ENCODE measurements at places on chromosomes 1 and 21.

DNA sequence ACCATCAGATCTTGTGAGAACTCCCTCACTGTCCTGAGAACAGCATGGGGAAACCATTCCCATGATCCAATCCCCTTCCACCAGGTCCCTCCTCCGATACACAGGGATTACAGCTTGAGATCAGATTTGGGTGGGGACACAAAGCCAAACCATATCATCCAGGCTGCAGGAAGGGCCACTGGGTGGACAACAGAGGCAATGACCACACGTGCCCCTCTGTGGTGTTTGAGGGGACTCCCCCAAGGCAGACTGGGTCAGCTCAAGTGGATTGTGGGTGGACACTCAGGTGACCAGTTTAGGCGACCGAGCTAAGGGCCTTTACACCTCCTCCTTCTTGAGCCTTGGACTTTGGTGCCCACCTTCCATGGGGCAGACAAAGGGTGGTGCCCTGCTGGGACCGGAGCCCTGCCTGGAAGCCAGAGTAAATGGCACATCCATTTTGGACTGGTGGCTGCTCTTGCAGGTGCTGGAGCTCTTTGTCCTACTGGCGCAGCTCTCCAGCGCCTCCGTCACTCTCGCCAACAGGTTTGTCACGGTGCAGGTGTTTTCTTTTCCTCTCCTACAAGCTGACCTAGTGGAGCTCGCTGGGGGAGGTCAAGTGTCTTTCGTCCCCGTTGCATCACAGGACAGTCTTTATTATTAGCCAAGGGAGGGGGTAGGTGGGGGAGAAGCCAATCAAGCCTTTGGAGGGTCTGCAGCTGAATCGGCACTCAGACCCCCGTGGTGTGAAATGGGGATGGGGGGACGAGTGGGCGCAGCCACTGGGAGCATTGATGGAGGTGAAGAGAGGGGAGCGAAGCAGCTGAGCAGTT lies 37.6 kb downstream of the CRYAA start:
- no peak for DNase-seq

- DNase-seq, result no peak
These were observed 217.6 kb downstream of the GREM2 start for GRCh38 chr1:240394353-240394752.

- no peak for DNase-seq
These were observed 22.3 kb upstream of the TTF2 start for GRCh38 chr1:117037802-117038201.

- DNase-seq, result no peak
These were observed 663.2 kb downstream of the ADGRL2 start for GRCh38 chr1:82463951-82464350.

GRCh38 chr1:24970399-24970753 lies 40.3 kb upstream of the RUNX3 start:
- DNase-seq, result peak; percentile 74

DNA sequence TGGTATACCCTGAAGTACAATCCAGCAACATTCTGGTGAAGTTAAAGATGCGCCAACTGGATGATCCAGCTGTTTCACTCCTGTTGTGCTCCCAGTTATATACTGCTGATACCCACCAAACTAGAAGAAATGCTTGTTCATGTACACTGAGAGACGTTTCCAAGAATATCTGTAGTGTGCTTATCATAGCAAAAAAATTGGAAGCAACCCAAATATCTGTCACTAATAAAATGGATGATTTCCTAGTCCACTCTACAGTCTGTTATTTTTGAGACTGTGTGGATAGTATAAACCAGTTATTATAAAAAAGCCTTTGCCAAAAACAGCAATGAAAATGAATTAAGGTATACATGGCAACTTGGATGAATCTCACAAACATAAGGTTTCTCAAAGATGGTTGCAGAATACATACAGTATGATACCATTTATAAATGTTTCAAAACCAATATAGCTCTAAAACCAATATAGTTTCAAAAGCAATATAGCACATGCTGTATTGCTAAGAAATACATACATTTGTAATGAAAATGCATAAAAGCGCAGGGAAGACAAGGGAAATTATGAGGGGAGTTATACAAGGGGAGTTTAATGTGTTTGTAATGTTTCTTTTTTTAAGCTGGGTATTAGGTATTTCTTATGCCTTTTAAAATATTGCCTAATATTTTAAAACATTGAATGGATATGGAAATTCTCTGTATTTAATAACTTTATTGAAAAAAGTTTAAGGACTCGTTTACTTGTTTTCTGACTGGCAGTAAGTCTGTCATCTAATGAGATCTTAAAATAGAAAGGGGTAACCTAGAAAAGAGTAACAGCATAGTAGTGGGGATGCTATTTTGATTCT lies 36.5 kb downstream of the GPSM2 start:
- no peak for DNase-seq

- no peak for DNase-seq
These were observed 5.6 kb upstream of the SLC5A9 start for GRCh38 chr1:48216941-48217340.

DNA sequence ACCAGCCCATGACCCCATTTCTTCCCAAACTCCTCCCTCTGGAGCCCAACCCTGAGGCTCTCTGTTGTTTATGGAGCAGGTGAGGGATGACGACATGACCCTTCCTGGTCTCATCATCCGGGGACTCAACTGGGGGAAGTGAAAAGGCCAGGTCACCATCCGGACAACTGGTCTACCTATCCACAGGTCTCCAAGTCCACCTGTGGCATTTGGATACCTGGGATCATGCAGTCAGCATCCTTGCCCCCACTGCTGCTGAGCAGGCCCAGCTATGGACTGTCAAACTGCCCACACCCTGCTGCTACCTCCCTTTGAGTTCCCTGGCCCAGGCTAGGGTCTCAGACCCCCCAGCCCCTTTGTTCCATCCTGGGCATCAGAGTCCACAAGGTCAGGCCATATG lies 60.0 kb upstream of the LAPTM5 start:
- no peak for DNase-seq

DNA sequence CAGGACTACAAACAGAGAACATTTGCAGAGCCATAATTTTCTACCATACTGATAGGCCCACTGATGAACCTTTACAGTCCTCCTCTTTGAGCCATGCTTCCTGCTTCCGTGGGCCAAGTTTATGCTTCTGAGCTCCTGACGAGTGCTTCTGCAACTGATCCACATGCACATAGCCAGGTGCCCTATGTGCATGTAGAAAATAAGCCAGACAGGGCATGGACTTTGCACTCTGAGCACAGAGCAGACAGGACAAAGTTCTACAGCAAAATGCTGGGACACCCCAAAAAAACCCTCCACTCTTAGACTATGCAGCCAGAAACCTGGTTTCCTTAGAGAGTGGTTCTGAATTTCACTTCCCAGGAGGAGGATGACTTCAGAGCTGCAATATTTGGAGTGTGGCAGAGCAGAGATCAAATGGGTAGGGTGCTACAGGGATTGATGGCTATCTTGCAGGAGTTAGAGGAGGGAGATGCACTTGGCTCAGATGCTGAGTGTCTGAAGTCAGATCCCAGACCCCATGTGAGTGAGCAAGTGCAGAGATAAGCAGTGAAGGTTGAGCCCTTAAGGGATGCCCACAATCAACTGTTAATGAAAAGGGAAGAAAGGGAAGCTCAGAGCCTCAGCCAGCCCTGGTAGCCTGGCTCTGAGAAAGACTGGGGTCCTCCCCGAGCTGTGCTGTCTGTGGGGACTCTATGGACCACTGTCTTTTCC lies 230.9 kb downstream of the DUSP10 start:
- no peak for DNase-seq

GRCh38 chr1:111565079-111565478 lies 54.5 kb upstream of the RAP1A start:
- peak; percentile 86 for DNase-seq

- DNase-seq, result peak; percentile 59
These were observed 23.7 kb downstream of the NKAIN1 start for GRCh38 chr1:31216016-31216415.

GRCh38 chr1:218479436-218480115 lies 134.4 kb downstream of the TGFB2 start:
- peak; percentile 91 for DNase-seq

DNA sequence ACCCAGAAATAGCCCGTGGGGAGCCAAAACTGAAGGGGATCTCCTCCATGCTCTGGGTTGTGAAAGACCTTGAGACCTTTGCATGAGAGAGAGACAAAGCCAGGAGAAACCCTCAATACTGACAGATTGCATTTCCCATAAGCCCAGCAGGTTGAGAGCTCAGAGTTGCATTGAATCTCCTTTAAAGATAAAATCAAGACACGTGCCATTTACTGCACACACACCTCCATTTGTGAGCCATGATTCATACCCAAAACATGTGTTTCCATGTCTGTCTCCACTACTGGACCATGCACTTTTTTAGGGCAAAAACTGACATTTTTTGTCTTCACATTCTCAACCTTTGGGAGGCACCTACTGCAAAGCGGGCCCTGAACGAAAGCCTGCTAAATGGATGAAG lies 144.0 kb upstream of the NRIP1 start:
- no peak for DNase-seq

DNA sequence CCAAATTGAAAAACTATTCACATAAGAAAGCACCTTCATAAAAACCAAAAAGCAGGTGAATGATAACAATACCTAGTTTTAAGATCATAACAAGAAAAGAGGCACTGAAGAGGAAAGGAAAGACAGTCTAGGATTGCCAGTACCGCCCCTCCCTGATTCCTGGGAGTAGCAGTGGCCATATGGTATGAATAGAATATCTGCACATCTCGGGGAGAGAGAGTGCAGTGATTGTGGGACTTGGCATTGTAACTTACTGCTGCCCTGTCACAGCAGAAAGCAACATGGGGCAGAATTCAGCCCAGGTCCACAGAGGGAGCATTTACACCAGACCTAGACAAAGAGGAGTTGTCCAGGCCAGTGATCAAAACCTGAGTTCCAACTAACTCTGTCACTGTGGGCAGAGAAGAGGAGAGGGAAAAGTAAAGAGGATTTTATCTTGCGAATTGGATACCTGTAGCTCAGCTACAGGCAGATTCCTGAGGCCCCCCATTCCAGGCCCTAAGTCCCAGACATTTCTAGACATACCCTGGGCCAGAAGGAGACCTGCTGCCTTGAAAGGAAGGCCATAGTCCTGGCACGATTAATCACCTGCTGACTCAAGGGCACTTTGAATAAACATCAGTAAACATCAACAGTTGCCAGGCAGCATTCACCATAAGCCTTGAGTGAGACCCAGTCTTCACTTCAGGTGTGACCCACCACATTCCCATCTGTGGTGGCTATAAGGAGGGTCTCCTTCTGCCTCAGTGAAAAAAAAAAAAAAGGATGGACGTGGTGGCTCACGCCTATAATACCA lies 397.5 kb downstream of the TGFB2 start:
- DNase-seq, result peak; percentile 36

GRCh38 chr1:15053153-15053552 lies 100.4 kb upstream of the TMEM51 start:
- DNase-seq, result no peak

GRCh38 chr1:64745181-64745985 lies 508 bp downstream of the RAVER2 start:
- peak; percentile 66 for DNase-seq

GRCh38 chr1:233289676-233290075 lies 5.8 kb downstream of the PCNX2 start:
- DNase-seq, result no peak

DNA sequence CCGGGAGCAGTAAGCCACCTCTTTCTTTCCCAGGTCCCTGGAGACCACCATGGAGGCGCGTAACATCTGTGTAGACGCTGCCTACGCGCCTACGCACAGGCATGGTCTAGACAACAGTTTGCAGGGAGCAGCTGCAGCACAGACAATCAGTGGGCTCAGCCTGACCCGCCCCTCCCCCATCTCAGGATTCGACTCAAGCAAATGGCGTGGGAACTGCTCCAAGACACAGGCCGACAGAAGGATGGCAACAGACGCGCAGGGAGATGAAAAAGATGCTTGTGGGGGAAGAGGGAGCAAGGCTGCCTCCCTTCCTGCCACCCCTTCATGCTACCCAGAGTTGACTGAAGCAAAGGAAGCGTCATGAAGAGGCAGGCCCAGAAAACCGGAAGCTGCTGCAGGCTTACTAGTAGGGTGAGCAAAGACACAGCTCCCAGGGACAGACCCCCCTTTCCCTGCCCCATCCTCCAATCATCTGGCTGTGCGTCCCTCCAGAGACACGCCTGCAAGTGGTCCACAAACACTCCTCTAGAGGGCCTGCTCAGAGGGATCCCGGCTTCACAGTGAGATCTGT lies 19.5 kb downstream of the STK40 start:
- peak; percentile 26 for DNase-seq

DNA sequence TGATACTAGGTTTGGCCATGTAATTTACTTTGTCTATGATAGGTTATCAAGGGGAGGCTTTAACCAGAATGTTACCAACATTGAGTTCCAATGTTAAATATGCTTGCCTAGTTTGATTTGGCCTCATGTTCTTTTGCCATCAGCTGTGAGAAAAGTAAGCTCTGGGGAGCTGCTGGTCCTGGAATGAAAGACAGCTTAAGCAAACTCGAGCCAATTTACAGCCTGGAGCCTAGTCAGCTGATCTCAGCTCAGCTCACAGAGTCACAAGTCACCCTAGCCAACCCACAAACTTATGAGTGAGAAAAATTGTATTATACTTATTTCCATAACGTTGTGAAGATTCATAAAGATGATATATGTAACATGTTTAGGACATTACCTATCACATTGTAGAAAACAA lies 426.7 kb downstream of the RWDD3 start:
- no peak for DNase-seq

- DNase-seq, result no peak
These were observed 846.5 kb upstream of the NCAM2 start for GRCh38 chr21:20151741-20152140.

DNA sequence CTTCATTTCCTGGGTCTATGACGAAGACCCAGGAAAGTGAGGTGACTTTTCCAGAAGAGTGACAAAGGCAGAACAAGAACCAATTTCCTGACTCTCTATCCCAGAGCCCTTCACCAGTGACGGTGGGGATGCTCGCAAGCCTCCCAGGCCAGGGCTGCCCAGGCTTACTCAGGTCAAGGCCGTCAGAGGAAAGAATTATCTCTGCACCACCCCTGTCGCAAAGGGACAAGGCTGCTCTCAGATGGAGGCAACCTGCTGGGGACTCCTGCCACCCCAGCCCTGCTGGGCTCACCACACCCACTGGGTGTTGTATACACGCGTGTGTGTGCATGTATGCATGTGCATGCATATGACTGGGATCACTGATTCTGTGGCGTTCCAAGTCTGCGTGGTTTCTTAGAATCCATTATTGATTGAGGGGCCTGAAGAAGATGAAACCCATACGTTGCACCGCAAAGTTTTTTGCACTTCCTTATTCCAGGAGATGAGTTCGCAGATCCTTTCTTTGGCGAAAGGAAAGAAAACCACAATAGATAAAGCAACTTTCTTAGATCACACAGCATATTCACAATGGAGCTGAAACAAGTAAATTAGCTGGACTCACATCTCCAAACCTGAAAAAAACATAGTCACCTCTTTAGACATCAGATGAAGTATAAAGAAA lies 255.8 kb downstream of the RHOU start:
- no peak for DNase-seq

- no peak for DNase-seq
These were observed 240.8 kb downstream of the TRABD2B start for GRCh38 chr1:47756411-47756810.

Measured in astrocyte of the hippocampus (primary cell).